ENCODE measurements at places on chromosomes 3 and 15.

GRCh38 chr3:53420831-53421230, 73.5 kb upstream of the DCP1A start:
- DNase-seq, result no peak

DNA sequence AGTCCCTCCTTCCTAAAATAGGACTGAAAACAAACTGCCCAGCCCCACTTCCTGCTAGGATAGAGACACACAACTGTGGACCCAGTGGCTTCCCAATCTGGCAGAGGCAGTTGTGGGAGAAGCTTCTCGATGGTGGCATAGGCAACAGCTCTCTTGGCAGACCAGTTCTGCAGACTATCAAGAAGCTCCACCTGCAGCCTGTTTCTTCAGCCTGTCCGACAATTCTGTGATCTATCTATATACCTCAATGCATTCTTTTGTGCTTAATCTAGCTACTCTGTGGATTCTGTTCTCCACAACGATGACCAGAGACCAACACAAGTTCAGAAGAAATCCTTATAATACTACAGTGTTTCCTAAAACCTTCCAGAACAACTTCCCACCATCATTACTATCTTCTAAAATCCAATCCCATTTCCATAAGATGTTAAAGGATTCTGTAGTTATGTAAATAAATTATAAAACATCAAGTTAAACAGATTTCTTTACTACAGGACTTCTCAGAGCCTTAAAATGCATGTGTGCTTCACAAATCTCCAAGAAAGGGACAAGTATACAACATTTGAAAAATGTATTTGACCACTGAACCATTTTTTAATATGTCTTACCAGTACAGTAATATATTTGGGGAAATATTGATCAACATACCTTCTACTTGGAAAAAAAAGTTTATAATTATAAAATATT, 57.7 kb downstream of the IGF2BP2 start:
- no peak for DNase-seq

- no peak for DNase-seq
Measured at GRCh38 chr3:141227752-141228151, 3.9 kb upstream of the PXYLP1 start.

GRCh38 chr3:52277972-52278509, 408 bp downstream of the WDR82 start:
- peak; percentile 44 for DNase-seq

DNA sequence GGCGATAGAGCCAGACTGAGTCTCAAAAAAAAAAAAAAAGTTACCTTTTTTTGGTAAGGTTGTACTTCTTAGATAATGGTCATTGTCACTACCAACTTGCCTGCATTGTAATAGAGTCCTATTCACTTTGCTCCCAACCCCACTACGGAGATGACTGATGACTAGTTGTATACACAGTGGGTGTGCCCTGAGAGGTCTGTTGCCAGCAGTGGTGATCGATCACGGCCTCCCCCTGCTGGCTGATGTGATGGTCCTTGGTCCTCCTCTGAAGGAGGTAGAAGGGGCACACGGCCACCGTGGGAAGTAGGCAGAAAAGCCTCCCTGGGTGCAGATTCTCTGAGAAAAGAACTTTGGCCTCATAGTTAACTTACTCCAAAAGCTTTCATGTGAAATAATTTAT, 10.7 kb downstream of the GCNT3 start:
- peak; percentile 40 for DNase-seq

DNA sequence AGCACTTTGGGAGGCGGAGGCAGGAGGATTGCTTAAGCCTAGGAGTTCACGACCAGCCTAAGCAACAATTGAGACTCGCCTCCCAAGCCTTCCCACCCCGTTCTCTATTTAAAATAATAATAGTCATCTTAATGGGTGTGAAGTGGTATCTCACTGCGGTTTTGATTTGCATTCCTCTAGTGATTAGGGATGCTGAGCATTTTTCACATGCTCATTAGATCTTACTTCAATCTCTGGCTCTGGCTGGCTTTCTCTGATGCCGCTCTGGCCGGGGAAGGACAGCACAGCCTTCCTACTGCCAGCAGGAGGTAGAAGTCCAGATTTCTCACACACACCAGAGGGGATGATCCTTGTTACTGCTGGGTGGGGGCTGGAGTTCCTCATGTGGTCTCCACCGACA, 7.4 kb upstream of the EIF4A2 start:
- DNase-seq, result no peak

DNA sequence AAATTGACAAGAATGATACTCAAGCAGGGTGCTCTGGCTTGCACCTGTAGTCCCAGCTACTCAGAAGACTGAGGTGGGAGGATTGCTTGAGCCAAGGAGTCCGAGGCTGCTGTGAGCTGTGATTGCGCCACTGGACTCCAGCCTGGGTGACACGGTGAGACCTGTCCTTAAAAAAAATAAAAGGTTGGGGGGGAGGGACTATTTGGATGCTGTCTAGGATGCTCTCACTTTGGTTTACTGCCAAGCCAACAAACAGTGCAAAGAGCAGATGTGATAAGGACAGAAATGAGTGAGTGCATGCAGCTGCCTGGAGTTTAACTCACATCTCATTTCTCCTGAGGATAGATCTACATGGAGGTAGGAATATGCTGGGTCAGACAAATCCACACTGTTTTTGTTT, 130.0 kb downstream of the FRMD4B start:
- no peak for DNase-seq

- DNase-seq, result no peak
Measured at GRCh38 chr3:18086078-18086477, 339.1 kb downstream of the SATB1 start.

GRCh38 chr3:77052733-77053670, 13.1 kb downstream of the ROBO2 start:
- DNase-seq, result no peak

GRCh38 chr3:99413504-99413903, 224.9 kb upstream of the COL8A1 start:
- DNase-seq, result peak; percentile 54

- no peak for DNase-seq
Measured at GRCh38 chr15:84634228-84634837, 19.8 kb downstream of the WDR73 start.

DNA sequence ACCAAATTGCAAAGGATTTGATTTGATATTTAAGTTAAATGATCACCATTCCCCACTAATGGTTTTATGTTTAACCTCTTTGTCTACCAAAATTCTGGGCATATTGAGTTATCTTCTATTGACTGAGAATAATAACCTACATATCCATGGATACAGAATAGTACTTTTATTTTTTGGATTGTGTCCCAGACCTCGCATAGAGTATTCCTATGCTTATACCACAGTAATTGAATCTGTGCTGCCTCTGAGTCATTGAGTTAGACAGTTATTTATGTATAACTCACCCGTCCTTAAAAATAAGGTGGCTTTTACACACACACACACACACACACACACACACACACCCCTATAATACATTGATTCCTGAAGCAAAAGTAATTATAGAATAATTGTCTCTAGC, 690.1 kb upstream of the BCHE start:
- no peak for DNase-seq

DNA sequence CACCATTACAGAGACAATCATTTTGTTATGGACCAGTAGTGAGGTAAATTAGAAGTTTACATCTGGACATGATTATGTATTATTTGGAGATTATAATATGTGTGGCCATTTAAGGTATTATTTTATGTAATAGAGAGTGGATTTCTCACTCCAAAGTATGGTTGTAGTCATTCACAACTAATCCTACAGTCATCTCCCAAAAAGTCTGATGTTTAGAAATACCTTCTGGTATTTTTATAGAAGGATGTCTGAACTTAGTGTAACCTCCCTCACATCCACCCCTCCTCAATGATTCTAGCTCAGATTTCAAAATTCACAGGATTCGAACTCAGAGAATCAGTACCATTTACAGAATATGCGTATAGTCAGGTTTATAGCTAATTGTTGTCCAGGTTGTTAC, 346.6 kb upstream of the MEIS2 start:
- DNase-seq, result no peak

- DNase-seq, result peak; percentile 69
Measured at GRCh38 chr15:63858881-63859280, 25.1 kb upstream of the HERC1 start.

GRCh38 chr3:147222291-147222690, 184.1 kb downstream of the ZIC4 start:
- peak; percentile 29 for DNase-seq

DNA sequence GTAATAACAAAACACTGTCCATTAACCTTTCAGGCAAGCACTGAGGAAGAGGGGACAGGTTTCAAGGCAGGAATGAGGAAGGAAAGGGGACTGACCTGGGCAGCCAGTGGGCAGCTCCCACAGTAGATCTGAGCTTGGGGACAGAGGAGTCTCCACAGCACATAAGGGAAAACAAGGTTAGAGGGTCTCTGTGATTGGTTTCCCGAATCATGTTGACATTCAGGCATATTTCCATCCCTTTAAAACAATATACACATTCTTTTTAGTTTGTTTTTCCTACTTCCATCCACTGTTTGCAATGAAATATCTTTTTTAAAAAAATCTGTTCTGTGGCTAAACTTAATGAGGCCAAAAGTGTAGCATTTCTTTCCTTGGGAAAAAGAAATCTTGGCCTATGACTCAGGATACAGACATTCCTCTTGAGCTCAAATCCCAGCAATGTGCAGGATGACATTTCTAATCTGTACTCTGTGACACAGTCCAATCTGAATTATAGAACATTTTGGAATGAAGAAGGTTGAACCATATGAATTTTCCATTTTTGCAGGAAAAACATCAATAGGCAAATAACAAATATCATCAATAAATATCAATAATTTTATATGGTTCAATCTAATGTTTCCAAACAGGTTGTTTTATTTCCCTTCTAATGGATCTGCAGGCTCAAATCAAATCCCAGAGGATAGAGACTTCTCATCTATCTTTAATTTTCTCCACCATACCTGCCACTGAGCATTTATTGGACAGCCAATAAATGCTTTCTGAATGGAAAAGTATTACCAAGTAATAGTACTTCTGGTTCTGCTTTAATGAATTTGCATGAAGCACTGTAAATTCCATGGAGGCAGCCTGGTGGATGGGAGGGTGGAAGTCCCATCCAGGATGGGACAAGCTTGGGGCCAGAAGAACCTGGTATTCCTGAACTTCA, 54.1 kb downstream of the ITGB5 start:
- peak; percentile 72 for DNase-seq

GRCh38 chr3:13263770-13264467, 156.2 kb downstream of the NUP210 start:
- DNase-seq, result no peak

DNA sequence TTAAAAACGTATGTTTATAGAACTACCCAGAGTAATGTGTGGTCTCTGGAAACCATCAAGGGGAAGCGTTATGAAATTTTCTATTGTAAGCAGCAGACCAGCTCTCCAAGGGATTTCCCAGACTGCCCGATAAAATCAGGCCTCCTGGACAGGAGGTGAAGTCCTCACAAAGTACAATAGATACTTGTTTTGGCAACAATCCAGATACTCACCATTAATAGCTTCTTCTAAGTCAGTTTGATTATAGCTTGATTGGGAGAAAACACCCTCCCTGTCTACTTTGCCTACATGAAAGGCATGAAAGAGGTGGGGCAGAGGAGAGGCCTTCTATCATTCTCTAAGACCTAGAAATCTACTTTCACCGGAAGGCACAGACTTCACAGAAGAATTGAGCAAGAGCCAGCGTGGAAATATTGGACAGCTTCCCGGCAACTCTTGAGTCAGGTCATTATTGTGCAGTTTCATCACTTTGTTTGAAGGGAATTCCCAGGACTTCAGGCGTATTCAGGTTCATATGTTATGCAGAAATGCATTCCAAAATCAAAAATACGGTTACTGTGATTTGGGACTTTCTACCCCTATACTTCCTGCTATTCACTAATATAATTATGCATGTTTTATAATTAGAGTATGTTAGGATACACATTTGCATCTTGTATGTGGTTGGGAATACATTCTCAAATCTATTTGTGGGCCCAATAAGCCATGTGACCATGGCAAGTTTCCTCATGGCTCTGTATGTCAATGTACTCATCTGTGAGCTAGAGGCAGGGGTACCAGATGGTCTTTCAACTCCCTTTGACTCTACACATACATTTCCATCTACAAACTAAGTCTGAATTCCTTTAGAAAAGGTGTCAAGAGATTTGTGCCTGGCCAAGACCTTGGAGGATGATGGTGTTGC, 103.5 kb downstream of the CD47 start:
- DNase-seq, result peak; percentile 98

DNA sequence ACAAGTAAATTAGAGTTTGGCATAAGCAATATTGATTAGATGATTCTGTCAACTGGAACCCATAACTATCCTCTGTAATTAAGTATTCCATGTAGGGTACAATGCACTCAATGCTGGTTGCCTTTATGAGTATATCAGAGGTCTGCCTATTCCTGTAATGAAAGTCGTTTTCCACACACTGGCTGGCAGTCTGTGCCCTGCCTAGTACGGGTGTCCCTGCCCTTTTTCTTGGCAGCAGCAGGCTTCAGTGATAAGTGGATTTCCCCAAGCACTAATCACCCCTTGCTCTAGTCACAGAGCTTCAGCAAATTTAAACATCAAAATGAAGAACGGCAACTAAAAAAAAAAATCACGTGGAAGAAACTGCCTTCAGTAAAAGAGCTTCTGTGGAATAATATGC, 294.8 kb upstream of the STT3B start:
- no peak for DNase-seq

DNA sequence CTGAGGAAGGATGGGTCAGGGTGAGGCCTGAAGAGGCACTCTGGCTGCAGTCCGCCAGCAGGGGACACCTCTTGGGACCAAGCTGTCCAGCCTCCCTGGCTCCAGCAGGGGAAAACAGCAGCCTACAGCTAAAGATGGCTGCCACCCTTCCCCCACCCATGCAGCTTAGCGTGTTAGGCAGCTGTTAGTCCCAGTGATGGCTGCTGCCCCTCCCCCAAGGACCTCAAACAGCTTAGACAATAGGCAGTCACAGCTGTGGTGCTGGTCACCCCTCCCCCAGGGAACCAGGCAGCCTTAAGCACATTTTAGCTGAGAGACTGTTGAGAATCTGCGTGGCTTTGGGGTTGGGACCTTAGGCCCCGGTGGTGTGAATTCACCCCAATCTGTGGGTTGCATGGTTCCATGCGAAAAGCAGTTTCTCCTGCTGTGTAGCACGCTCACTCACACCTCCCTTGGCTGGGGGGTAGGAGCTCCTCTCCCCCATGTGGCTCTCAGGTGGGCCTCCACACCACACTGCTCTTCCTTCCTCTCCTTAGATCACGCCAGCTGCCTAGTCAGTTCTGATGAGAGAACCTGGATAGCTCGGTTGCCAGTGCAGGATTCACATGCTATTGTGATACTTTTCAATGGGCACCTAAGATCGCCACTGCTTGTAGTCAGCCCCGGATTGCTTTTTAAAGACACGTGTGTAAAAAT, 140.5 kb upstream of the CADPS start:
- no peak for DNase-seq

- DNase-seq, result no peak
Measured at GRCh38 chr3:20572473-20572872, 386.5 kb upstream of the SGO1 start.

GRCh38 chr3:133941415-133941821, 45.7 kb upstream of the RAB6B start:
- no peak for DNase-seq

DNA sequence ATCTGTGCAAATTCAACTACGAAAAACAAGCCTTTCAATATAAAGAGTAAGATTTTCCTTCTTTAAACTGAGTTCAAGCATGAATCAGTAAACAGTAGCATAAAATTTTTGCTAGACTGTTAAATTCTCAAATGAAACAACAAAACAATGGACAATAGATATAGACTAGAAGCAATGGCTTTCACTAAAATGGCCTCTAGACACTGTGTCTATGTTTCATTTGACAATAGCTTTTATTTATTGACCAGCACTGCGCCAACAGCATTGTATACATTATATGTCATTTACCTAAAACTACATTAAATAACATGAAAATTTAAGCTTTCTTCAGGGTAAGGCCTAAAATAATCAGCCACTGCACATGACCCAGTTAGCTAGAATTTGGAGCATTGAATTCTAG, 148.5 kb downstream of the DUT start:
- no peak for DNase-seq

Measured in NCI-H226 (cell line).